CMK (cell line): ENCODE measurements at places on chromosomes 16 and 17.

DNA sequence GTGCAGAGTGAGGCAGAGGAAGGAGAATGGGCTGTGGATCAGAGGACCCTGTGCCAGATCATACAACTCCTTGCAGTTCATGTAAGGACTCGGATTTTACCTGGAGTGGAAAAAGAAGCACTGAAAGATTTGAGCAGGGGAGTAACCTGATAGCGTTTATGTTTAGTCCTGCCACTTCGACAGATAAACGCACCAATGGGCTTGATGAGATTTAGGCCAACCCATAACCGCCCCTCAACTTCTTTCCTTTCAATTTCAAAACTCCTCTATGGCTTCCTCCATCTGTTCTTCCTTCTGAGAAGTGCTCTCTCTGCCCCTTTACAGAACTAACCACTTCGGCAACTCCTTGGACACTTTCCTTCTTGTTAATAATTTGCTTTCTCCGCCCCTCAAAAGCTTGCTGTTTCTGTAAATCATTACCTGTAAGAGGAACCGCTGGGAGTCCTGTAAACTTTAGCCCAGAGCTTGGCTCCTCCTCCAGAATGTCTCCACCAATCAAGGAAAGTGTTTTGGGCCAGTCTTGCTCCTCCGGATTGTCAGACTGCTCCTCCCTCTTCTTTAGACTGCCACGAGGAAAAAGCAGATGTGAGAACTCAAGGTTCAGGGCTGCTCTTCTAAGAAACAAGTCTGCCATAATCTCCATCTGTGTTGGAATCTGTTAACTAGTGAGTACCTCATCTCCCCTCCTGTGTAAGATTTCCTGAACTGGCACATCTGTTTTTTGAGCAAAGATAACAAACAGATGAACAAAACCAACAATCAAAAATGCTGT lies at the start of gene ACSM3:
TSS of gene ACSM3 (plus strand) at position 554 of the 772 bp plus-strand sequence. CDS start 6,021 bp downstream, outside the sequence.
- peak; percentile 76 for DNase-seq

GRCh38 chr17:81461607-81462500 lies 50.7 kb downstream of the ACTG1 start:
- DNase-seq, result no peak

GRCh38 chr17:76446449-76447231 lies 6.3 kb downstream of the UBE2O start:
- DNase-seq, result no peak

DNA sequence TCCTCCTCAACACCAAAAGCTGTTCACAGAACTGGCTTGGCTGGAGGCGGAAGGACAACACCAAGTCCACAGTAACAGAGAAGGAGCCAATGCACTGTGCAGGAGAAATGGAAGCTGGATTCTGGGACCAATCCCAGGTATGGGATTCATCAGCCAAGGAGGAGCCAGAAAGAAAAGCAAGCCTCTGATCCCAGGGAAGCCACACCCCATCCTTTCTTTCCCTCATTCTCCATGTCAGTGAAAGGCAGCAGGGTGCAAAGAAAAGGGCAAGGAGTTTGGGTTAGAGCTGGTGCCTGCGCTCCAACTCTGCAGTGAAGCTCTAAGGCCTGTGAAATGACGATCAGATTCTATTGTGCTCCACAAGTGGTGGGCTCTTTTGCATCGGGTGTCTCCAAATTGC lies 11.0 kb downstream of the DCAKD start:
- DNase-seq, result no peak

GRCh38 chr17:15886804-15887203 lies 58.1 kb upstream of the ADORA2B start:
- DNase-seq, result peak; percentile 24

DNA sequence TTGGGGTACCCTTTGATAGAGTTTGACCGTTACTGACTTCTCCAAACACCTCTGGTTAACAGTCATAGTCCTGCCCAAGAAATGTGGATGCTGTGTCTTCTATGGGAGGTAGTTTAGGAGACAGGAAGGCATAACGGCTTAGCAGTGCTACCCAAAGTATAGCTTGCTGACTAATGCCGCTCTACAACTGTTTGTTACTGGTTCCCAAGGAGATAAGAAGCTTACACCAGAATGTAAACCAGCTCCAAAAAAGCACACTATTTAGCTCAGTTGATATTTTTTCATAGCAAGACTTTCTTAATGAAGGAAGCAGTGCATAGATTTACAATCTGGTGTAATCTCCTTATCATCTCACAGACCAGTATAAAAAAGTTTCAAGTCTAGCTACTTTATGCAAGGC lies 95.7 kb downstream of the HS3ST3B1 start:
- no peak for DNase-seq

DNA sequence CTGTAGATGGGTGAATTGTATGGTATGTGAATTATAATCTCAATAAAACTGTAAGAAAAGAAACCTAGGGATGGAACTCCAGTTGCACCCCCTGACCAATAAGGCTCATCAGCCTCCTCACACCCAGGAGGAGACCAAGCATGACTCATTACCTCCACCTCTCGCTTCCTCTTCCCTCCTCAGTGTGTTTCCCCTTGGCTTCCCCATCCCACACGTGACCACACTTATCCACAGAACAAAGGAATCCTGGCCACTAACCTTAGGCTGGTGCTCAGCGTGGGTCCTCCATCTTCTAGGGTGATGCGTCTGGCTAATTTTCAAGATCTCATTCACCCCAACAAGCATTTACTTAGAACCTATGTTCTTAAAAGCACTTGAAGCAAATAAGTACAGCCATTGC lies 36.2 kb upstream of the MAP3K14 start:
- DNase-seq, result no peak

DNA sequence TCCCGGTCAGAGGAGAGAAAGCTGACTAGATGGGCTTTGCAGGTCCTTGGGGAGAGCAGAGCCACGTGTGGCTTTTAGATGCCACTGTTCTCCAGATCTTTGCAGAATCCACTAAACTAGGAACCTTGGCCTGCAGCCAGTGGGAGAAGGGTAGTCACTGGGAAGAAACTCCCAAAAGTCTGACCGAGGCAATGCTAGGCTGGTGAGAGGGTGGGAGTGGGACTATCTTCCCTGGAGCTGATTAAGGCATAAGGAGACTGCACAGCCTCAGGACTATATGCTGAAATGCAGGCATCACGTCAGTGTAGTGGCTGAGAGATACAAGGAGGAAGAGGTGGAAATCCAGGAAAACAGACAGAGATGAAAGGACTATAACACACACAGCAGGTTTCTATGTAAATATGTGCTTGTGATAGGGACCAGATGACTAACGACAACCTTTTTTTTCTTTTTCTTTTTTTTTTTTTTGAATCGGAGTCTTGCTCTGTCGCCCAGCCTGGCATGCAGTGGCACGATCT lies 2.2 kb upstream of the GSDMA start:
- DNase-seq, result no peak

DNA sequence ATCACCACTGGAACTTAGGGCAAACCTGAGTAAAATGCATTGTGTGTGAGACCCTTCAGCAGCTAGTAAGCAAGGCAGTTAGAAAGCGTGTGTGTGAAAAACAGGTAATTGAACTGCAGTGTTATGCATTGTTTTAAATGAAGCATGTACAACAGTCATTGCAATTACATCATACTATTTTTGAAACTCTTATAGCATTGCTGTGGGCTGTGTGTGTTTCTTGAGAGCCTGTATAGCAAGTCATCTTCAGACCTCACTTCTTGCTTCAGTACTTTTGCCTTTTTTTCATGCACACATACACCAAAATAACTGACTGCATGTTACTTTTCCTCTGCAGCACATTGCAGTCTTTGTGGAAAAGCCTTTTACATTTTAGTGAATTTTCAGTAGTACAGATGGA lies 19.2 kb downstream of the PTRH2 start:
- DNase-seq, result no peak

DNA sequence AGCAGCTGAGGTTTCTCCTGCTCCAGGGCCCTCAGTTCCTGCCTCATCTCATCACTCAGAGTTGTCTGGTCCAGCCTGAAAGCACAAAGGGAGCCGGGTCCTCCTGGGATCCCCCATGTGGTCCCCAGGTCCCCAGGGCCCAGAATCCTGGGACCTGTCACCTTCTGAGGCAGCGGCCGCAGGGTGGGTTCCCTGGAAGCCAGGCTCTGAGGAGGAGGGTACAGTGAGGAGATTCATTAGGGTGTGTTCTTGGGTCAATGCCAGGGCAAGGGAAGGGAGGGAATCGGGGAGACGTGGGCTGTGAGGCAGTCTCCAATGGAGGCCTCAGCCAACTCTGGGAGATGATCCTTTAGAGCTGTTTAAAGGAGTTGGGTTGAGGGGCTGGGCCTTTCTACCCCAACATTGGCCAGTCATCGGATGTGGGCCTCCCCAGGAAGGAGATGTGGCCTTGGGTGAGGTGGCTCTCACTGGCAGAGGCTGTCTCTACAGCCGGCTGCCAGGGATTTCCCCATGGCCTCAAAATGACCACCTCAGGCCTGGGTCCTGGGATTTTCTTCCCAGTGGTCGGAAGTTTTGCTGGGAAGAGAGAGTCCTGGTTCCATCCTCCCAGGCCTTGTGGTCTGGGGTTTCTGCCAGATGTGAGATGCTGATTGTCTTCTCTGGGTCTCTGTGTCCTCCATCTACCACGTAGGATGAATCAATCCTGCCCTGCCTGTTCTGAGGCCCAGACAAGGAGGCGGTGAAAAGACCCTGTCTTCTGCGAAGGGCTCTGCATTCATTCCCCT lies 47.3 kb downstream of the NLRP1 start:
- DNase-seq, result no peak

GRCh38 chr16:26752166-26752565 lies 314.6 kb upstream of the C16orf82 start:
- DNase-seq, result no peak

GRCh38 chr17:31313982-31314781 lies at the start of gene EVI2B:
Gene EVI2B (minus strand): TSS chr17:31314054. CDS start chr17:31305609, 8,445 bp downstream.
- DNase-seq, result no peak

GRCh38 chr16:60271025-60271771 lies 1537.1 kb upstream of the GOT2 start:
- DNase-seq, result no peak

DNA sequence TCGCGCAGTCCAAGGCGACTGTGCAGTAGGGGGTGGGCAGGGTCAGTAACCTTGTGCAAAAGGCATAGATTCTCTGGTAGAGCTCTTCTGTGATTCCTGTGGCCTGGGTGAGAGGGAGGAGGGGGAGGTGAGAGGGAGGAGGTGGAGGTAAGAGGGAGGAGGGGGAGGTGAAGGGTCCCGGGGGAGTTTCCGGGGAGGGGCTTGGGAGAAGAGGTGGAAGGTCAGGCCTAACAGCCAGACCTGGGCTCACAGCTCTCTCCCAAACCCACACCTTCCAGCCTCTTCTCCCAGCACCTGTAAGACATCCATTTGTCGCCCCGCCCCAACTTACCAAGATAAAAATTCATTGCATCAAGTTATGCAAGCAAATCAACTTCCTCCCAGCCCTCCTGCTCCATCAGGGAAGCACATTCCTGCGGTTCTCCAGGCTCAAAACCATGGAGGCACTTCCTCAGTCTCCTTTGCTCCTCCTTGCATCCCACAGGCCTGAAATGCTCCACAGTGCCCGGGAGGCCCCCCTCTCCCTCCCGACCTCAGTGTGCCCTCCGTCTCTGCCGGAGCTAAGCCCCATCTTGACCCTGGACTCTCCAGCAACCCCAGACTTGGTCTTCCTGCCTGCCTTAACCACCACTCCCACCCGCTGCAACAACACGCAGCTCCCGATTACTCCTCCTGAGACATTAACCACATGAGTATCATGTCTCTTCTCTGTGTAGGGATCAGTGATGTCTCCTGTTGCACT lies 30.5 kb downstream of the PIK3R6 start:
- DNase-seq, result no peak

GRCh38 chr17:77417575-77417974 lies 276.8 kb downstream of the SEC14L1 start:
- no peak for DNase-seq

DNA sequence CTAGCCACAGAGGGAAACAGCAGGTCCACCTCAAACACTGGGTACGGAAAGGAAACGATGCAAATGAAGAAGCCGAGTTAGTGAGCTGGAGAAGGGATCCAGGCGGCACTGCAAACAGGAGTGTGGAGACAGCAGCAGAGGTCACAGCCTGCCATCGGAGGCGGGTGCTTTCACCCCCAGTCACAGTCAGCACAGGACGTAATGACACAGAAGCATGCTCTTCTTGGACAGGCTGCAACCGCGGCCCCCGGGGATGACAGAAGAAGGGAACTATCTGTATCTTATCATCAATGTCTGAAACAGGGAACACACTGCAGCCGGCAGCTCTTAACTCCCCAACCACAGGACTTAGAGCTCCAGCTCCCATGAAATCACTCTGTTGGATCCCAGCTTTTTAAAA lies 16.1 kb upstream of the SLC38A8 start:
- DNase-seq, result no peak

DNA sequence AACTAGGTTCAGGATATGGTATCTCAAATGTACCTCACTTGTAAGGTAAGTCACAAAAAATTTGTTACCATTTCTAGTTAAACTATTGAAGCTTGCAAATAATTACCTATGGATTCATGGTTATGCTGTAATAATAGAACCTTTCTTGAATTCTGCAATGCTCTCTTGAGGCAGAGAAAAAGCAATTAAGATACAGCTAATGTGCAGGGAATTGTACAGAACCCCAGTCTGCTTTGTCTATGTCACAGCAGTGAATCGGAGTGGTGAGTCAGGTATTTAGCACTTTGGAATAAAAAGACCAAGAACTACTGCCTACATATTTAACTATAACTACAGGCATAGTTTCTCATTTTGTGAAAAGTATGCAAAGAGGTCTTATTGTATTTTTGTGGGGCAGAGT lies 228.7 kb upstream of the GOT2 start:
- DNase-seq, result no peak

- DNase-seq, result no peak
Observed at GRCh38 chr16:9077091-9077809, 14.2 kb upstream of the HAPSTR1 start.

DNA sequence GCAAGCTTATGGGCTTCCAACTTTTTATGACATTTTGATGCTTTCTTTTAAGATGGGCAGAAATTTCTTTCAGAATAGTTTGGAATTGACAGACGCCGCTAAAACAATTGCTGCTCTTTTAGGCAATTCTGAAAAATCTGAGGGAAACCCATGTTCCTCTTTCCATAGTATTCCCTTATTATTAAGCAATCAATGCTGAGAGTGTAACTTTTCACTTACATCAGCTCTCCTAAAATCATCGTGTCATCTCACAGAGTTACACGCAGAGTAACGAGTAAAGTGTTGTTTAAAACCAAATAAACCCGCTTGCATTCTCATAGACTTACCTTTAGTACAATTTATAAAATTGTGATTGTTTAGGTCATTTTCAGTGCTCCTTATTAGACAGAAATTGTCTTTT lies 150.6 kb downstream of the MAF start:
- DNase-seq, result no peak

DNA sequence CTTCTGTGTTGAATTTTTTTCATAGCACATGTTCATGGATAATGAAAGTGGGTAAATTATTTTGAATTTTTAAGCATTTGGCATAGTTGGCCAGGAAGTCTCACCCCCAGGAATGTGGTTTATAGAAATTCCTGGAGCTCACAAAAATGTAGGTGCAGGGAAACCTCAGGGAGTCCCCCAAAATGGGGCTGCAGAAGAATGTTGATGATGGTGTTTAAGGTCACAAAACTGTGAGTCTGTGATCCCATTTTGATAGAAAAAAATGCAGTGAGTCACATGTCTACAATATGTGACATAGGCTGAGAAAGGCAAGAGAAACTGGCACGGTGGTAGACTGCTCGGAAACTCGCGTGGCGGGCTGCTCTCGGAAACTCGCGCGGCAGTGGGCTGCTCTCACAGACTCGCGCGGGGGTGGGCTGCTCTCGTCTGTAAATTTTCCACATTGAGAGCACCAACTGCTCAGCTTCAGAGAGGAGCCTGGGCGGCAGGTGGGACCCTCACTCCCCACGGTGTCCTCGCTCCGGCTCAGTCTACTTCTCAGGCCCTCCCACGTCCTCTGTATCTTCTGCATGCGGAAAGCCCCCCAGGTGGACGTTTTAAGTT lies 18.7 kb upstream of the MC1R start:
- DNase-seq, result no peak
